ENCODE measurements at places on chromosomes 7 and 10.
A peak's percentile ranks its signal among the peaks of the same experiment; 100 is the strongest.

- no peak for DNase-seq
Observed at GRCh38 chr7:114358911-114359310, 55.7 kb upstream of the FOXP2 start.

GRCh38 chr10:100697070-100697469, 48.3 kb upstream of the PAX2 start:
- no peak for DNase-seq

DNA sequence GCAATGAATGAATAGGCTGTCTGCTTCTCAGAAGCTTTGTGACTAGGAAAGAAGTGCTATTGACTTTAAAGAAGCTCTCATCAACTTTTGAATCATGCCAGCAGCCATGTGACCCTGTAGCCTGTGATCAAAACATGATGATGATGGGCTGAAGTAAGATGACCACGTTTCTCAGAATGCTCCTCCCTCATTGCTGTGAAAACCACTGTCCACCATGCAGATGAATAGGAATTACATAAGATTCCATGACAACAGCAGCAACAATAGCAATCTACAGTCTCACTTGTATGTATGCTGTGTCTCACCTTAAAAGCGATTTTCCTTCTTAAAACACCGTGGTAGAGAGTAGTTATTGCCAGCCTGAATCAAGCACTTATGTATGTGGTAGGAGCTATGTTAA, 228.4 kb downstream of the TRIL start:
- no peak for DNase-seq

DNA sequence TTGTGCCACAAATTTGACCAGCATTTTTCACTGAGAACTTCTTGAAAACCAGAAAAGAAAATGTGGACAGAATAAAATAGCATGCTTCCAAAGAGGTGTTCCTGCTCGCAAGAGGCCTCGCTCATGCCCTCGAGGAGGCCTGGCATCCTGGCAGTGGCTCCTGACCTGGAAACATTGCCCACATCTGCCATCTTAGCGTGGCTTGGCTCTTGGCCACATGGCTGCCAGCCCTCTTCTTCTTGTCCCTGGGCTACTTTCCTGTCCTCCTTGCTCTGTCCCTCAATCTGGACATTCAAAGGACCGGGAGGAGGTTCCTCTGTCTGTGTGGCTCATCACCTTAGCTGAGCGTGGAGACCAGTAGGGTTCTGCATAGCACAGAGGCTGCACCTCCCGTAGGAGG, 131.6 kb upstream of the TMEM72 start:
- DNase-seq, result no peak

DNA sequence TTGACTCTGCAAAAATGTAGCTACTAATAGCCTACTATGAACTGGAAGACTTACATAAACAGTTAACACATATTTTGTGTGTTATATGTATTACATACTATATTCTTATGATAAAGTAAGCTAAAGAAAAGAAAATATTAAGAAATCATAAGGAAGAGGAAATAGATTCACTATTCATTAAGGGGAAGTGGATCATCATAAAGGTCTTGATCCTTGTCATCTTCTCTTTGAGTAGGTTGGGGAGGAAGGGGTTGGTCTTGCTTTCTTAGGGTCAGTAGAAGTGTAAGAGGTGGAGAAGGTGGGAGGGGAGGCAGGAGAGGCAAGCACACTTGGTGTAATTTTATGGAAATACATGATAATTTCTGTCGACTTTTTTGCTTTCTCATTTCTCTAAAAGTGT, 81.3 kb downstream of the NAMPT start:
- DNase-seq, result no peak

DNA sequence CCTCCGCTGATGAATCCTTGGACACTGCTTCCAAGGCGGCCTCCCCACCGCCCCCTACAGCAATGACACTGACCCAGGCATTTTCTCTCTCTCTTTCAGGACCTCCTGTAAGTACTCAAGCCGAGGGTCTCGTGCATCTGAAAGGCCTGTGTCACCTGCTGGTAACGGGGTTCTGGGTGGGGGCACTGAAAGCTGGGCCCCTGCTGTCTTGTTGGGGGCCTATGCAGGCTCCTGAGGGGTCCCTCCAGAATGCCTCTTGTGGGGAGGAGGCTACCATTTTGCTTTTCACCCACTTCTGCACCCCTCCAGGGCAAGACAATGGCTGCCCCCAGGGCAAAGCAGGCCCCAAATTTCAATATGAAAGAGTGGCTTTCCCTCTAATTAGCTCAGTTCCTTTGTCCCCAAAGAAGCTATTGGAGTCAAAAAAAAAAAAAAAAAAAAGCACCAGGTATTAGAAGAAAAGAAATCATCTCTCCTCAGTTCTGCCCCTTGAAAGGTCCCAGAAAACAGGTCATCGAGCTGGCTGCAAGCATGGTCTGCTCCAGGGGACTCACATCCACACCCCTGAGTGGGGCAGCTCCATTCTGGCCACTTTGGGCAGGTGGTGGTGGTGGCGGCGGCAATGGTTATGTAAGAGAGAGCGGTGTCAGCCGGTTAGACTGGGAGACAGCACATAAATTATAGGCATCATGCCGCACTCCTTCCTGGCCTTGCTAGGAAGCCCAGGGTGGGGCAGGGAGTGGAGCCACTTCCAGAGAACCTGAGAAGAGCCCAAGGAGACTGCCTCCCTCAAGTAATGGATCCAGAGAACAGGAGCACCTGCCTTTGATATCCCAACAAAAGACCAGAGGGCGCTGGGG, 66.2 kb downstream of the COL13A1 start:
- no peak for DNase-seq

DNA sequence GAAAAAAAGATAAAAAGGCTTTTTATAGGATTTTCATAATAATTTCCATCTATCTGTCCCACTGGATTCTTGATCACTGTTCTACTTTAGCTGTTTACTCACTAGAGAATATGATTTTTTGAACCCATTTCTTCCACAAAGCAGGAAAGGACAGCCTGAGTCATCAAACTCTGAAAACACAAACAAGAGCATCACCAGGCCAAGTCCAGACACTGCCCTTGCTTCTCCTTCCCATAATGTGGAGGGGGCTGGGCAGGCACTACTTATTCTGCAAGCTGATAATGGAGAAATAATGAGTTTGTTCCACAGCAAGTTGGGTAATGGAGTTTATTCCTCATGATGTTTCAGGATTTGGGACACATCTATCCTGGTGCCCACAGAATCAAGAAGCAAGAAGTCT, 13.0 kb upstream of the KCNIP2 start:
- no peak for DNase-seq

- DNase-seq, result peak; percentile 48
Observed at GRCh38 chr10:4512671-4513240, 313.3 kb upstream of the AKR1E2 start.

GRCh38 chr10:119754085-119754484, 28.2 kb downstream of the INPP5F start:
- DNase-seq, result no peak

DNA sequence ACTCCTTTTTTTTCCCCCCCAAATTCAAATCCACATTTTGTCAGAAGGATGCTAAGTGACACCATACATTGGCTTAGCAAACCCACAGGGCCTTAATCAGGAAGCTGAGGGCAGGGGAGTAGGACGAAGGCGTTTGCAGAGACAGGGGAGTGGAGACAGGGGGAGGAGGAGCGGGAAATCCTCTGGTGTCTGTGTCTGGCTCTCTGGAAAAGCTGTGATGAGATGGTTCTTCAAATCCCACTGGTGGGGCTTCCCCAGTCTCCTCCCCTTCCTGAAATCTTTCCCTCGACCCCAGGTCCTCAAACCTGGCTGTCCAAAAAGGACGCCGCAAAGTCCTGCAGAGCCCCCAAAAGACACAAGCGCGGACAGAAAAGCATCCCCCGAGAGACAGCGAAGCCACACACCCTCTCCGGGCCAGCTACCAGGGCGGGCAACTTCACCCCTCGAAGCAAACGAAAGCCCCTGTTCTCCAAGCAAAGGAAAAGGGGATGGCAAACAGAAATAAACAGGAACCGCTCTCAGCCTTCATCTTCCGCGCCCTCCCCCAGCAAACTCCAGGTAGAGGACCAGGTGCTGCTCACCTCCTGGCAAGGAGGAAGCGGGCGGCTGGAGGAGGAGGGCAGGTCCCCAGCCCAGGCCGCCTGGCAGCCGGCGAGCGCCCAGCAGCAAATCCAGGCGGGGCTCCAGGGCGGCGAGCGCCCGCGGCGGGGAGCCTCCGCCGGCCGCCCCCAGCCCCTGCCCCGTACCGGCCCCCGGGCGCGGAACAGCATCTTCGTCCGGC, 520 bp downstream of the ELAPOR2 start:
- DNase-seq, result no peak

DNA sequence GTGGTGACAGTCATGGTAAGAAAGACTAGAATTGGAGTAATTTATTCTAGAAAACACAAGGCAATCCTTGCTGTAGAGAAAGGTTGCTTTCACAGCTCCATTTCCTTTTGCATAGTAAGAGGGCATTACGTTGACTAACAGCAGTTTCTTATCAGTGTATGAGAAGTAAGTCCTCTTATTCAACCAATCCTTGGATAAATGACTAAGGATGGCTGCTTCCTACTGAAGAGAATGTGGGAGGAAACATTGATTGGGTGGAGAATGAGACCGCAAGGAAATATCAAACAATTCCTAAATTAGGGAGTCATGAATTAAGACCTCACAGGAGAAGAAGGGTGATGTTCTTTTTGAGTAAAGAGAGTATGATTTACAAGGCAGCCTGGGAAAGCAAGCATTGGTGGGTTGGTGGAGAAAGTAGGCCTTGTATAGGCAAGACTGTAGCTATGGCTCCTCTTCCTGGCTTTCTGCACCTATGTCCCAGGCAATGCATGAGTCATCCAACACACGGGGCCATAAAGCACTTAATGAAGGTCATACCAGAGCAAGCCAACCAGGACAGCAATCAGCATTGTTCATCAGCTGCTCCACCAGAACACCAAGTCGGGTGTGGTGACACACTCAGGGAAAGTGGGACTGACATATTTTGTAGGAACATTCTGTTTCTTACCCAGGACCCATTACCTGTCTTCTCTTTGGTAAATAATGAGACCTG, 5.6 kb downstream of the MGAM start:
- peak; percentile 77 for DNase-seq

- peak; percentile 42 for DNase-seq
Observed at GRCh38 chr7:26813432-26813831, 51.0 kb downstream of the SKAP2 start.

DNA sequence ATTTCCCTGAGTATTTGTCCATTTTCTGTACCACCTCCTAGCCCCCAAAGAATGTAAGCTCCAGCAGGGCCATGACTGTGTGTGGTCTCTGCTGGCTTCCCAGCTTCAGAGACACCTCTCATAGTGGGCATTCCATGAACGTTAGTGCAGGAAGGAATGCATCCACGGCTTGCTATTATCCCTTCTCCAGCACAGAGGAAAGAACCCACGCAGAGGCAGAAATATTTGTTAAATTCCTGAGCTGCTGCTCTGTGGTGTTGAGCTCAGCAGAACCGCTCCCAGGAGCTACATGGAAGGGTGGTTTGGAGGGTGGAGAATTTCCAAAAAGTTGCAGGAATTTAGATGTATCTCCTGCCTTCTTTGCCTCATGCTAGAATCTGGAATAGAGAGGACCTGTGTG, 275.2 kb downstream of the POU6F2 start:
- no peak for DNase-seq

DNA sequence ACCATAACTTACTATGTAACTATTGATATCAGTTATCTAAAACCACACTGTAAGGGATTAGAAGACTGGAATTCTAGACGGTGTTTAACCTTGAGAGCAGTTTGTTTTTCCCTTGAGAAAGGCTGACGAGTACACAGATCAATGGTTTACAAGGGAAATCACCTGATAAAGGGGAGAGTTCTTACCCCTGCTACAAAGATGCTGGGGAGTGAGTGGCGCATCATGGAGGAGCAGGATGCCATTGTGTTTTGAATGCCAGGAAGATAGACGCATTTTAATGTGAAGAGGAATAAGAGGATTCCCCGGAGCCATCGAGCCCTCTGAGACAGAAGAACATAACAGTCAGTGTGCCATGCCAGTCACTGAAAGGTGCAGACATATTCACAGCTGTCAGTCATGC, 145.2 kb downstream of the PKD1L1 start:
- no peak for DNase-seq

- DNase-seq, result no peak
Observed at GRCh38 chr10:8026349-8027259, 27.9 kb upstream of the GATA3 start.

GRCh38 chr10:64113375-64113774, 592.2 kb downstream of the REEP3 start:
- no peak for DNase-seq

DNA sequence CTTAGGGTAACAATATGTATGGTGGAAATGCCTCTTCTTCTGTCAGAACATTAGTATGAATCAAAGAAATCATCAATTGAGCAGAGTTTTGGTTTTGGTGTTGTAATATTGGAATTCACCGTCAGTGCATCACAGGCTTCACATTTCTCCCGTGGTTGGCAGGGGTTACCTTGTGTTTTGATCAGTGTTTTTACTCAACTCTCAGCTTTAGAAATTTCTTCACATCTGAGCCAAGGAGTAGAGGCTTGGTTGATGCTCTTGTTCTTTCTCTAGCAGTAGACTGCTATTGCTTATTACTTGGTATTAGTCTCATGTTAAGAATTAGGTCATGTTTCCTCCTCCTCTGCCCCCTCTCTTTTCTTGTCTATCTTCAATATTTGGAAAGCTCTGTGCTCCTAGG, 188.8 kb upstream of the SMIM30 start:
- no peak for DNase-seq

DNA sequence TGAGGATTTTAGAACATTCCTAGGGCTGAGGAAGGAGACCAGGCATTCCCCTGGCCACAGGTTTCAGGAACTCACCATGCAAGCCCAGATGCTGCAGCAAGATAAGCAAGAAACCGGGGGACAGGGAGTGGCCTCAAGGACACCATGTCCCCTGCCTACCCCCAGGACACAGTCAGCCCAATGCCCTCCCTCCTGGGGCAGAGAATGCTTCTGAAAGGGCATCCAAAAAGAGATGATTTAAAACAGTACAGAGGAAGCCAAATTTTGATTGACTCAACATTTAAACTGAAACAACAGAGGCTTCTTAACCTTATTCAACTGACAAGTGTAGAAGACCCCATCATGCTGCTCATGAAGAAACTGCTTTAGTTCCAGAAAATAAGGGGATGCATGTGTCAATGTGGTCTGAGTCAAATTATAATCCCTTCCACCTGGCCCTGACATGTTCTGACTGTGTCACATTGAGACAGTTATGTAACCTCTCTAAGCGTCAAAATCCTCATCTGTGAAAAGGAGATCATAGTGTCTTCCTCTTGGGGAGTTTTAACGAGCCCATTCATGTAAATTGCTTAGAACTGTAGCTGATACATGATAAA, 60.0 kb downstream of the ICA1 start:
- DNase-seq, result no peak

DNA sequence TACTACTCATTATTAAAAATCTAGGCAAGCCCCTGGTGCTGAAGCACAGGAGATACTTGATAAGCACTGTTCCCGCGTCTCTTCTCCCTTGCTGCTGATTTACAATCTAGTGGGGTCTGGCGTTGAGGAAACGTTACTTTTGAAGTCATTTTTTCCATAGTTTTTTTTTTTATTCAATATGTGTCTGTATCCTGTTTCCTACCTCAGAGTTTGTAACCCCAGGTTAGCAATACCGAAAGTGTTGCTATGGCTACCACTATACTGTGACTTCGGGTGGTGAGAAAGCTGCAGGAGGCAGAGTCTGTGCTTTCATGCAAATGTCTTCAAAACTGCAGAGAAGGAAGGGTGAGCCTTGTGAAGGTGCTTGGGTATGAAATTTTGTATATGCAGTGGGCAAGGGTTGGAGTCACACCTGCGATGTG, 458.8 kb upstream of the GHITM start:
- DNase-seq, result no peak

Data from Caco-2 (cell line).